BJ (cell line): ENCODE measurements at places on chromosomes 4 and X.

GRCh38 chr4:40199999-40200874, 3.4 kb downstream of the RHOH start:
- no peak for DNase-seq

GRCh38 chrX:95893636-95894035, 791.0 kb upstream of the DIAPH2 start:
- no peak for DNase-seq

- no peak for DNase-seq
These were observed 12.3 kb upstream of the SYTL5 start for GRCh38 chrX:37993837-37994619.

DNA sequence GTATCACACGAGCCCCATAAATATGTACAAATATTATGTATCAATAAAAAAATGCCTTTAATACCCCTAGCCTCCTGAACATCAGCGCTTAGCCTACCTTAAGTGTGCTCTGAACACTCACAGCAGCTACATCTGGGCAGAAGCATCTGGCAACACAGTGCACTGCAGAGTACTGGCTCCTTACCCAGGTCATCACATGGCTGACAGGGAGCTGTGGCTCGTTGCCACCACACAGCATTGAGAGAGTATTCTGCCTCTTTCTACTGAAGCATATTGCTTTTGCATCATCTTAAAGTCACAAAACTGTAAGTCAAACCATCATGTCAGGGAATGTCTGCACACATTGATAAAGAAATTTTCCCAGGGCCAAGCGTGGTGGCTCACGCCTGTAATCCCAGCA, 55.2 kb downstream of the TRIML1 start:
- no peak for DNase-seq

DNA sequence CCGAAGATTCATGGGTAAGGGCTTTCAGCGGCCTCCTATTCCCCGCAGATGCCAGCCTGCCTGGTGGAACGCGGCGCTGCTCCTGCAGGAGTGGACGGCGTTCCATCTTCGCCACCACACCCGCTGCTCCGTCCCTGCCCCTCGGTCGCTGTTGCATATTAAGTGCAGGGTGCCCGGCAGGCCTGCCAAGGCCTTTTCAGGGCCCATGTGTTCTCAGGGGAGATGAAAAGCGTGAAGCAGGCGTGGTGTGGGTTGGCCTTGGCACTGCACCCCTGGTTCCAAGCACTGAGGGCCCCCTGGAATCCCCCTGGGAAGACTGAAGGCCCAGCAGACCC, 52.0 kb downstream of the SORCS2 start:
- DNase-seq = no peak

- DNase-seq = no peak
These were observed 11.6 kb downstream of the MAGEB16 start for GRCh38 chrX:35809781-35810180.

DNA sequence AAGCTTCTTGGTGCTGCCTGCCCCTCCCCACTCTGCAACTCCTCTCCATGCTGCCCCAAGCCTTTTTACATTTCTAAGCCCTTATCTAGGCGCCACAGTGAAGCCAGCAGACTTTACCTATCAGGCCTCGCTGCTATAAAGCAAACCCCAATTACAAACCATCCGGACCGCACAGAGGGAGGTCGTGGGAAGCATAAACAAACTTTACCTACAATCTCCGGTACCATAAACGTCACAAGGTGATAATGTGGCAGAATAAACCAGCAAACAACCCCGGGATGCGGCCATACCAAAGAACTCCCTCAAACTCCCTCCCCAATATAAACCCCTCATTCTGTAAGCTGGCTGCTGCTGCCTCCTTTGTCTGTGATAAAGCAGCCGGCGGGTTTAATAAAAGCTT, 54.0 kb upstream of the ZCCHC13 start:
- DNase-seq = no peak

DNA sequence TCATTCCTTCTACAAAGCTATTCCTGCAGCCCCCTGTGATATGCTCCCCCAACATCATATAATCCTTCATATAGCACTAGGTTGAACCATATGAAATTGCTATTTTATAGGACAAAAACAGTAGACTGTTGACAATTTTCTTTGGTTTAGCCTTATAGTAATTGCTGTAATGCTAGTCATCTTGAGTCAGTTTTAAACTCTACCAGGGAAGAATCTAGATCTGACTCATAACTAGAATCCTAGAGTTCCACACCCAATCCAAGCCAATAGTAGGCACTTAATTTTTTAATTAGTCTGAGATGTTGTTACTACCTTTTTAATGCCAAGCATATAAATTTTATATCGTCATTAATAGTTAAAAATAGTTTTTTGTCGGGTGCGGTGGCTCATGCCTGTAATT, 136.8 kb downstream of the CHRNA9 start:
- DNase-seq = no peak

GRCh38 chr4:110104661-110105060, 93.8 kb downstream of the ELOVL6 start:
- DNase-seq = no peak

- no peak for DNase-seq
These were observed 514.5 kb upstream of the SLIT2 start for GRCh38 chr4:19736968-19737756.

DNA sequence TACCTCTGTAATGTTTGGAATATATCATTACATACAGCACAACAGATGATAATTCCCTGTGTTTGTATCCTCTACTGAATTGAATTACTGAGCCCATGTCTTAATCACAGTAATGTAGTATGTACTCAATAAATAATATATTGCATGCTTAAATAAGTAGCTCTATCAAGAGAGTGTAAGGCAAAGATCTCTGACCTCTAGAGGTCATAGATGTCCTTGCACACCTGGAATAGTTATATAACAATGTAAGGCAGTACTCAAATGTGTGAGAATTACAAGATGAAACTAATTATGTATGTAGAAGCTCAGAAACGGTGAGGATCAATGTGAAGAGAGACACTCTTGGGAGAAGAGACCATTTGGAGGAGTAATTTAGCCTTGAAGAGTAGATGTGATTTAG, 14.3 kb upstream of the GCNA start:
- no peak for DNase-seq

GRCh38 chr4:148514041-148514440, 71.8 kb upstream of the NR3C2 start:
- DNase-seq = no peak

DNA sequence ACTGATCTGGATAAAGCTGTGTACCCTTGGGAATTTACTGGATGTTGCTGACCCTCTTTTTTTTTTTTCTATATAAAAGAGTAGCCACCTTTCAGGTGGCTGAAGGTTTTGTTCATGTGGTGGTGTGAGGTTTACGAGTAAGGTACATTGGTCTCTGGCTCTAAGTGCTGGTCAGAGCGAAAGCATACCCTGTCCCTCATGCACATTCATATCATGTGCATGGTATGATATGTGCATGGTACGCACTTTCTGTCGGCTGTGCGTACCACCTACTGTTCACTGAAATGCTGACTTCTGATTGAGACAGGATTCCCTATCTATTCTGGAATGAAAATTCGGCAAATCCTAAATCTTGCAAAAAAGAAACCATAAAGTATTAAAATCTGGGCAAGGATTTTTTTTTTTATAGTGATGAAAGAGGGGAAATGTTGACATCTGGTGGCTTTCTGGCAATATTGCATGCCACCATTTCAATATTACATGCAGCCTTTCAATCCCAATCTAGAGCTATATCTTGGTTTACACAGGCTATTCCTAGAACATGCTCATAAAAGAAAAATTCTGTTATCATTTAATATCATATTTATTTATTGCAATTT, 32.8 kb downstream of the FAM149A start:
- DNase-seq = no peak

DNA sequence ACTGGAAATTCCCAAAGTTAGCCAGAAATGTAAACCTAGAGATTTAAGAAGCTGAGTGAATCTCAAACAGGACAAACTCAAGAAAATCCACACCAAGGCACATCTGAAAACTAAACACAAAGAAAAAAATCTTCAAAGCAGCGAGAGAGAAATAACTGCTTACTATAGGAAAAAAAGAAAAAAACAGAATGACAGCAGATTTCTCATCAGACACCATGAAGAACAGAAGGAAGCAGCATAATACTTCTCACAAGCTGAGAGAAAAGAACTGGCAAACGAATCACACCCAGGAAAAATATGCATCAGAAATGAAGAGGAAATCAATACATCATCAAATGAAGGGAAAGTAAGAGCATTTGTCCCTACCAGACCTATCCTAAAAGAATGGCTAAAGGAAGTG, 236.3 kb upstream of the ADAMTS3 start:
- DNase-seq = no peak
